ENCODE measurements at places on chromosomes 1 and 21. TPM values are rescaled to one million over a fixed set of nuclear protein-coding genes. Genes with fewer than 3 reads are reported as not detected.

Gene ADORA3
- total RNA-seq = 5.8 TPM

Gene OR10J1
- total RNA-seq = not detected

Gene ATP5PO
- 188 TPM for total RNA-seq

Gene RCC1
- total RNA-seq = 35.1 TPM

Gene IVNS1ABP
- 73.6 TPM for total RNA-seq

Gene FHAD1
- 12.3 TPM for total RNA-seq

Gene RIPPLY3
- total RNA-seq = 0.18 TPM

Gene RXRG
- 0.86 TPM for total RNA-seq
